ENCODE measurements at places on chromosomes 4 and X.

DNA sequence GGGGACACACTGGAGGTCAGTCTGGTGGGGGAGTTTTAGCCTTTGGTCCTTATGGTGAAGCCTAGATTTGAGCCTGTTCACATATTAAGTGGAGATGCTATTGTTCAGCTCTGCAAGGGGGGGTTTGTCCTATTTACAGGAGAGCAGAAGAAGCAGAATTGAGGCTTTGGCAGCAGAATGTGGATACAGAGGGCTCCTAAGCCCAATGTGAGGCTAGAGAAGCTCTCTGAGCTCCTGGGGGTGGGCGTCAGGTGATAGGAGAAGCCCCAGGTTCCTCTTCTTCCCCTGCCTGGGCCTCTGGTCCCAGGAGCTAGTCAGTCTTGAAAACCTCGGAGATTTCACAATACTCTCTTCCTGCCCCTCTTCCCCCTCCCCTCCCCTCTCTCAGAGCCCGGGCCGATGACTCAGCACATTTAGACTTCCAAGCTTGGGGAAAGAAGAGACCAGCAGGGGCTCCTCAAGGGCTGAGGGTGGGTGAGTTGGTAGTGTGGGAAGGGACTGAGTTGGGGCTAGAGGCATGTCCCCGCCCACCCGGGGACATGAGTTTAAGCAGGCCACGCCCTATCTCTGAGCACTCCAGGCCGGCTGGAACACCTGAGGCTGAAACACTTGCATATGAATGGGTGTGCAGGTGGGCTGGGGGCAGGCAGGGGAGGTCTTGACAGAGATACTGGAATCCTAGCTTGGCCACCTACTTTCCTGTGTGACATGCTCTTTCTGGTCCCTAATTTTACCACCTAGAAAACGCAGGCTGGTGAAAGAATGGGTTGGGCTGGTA is 3.4 kb downstream of the TFE3 start:
- DNase-seq = peak; percentile 18

DNA sequence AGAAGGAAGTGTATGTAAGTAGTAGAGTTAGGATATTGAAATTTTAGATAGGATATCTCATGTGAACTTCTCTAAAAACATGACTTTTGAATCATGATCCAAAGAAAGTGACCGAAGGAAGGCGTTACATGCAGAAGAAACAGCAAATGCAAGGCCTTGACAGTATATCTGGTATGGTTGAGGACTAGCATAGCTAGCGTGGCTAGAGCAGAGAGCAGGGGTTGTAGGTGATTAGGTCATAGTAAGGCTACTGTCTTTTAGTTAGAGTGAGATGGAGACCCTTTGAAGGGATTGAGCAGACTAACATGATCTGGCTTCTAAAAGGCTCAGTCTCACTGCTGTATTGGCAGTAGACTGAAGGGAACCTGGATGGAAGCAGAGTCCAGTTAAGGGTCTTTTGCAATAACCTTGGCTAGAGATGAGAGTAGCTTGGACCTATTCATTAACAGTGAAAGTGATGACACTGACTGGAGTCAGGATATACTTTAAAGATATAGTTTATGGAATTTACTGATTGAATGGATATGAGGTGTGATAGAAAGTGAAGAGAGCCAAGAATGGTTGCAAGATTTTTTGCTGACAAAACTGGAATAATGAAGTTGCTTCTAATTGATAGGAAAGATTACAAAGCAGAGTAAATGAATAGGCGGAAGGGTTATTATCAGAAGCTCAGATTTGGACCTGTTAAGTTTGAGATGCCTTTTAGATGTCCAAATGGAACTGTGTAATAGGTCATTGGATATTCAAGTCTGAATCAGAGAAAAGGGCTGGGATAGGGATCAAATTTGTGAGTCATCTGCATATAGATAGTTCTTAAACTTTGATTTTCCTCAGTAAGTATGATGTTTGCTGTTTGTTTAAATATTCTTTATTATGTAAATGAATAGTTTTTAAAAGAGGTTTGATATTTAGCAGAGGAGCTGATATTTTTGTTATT is 59.8 kb downstream of the MRPL1 start:
- no peak for DNase-seq

DNA sequence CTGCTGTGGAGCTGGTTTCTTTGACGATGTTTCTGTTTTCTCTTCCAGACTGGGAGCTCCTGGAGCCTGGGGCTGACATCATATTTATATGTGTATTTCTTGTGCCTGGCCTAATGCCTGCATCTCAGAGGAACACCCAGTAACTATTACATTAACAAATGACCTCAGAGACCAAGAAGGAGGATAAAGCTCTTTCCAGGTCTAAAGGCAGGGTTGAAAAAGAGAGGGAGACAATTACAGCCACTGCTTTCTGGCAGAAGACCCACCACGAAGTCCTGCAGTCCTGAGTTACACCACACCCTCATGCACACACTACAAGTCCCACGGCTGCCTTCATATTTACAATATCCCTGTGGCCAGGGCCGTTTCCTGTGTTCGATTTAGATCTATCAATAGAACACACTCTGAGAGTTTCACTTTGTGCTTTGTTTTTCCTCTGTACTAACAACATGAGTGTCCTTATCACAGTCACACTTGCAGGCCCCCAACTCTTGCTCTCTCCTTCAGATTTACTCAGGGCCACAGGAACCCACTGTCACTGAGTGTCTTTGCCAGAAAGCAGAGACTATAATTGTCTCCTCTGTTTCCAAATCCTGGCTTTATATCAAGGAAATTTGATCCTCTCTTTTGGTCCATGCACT is 535.5 kb downstream of the MID1IP1 start:
- DNase-seq = no peak

- no peak for DNase-seq
Observed at GRCh38 chr4:136150046-136150445, 1382.2 kb downstream of the PCDH18 start.

DNA sequence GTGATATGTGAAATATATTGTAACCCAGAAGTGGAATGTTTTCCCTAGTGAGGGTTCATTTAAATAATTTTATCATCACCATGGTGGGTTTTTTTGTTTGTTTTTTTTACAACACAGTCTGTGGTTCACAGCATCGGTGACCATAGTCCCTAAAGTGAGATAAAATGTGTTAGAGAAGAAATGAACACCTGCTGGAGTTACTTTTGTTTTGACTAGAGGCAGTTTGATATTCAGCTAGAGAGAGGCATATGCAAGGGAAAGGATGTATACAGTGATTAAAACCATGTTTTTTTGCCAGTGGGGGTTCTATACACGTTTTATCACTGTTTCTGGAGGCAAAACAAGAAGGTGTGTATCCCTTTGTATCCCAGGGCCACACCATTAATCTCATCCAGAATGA is 541.5 kb downstream of the PCDH7 start:
- DNase-seq = no peak

DNA sequence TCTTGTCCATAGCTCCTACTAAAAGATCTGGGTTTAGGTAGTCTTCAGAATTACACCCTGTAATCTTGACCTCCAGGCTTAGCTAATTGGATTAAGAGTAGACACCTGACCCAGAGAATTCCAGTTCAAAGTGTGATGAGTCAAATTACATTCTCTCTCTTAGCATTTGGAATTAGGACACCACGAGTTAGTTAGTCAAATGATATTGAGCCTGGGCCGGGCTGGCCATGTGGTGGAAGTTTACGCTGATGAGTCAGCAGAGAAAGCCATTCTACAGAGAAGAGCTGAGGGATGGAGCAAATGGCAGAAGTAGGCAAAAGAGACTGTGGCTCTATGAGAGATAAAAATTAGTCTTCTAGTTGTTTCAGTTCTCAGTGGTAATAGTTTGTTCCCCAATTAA is 31.1 kb downstream of the CEP44 start:
- no peak for DNase-seq

DNA sequence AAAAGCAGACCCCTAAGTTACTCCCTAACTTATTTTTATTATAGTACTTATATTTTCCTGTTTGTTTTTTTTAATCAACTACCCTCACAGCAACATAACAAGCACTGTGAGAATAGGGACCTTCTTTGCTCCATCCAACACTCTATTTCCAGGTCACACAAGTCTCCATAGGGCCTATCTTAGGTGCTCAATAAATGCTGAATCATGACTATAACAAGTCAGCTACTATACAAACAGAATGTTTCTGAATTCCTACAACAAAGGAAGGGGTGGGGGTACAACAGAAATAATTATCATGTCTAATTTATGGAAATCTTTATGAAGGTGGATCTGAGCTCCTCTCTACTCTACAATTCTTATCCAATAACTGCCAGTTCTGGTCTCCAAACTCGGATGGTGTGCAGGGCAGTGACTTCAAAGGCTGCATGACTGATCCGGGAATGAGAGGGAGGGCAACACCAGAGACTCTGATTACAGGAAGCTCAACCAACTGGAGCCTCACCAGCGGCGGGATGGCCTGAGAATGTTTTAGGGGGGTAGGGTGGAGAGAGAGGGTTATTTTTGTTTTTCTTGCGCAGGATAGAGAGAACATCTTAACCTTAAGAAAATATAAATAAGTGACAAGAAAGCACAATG is 71.1 kb downstream of the HADH start:
- DNase-seq = no peak

DNA sequence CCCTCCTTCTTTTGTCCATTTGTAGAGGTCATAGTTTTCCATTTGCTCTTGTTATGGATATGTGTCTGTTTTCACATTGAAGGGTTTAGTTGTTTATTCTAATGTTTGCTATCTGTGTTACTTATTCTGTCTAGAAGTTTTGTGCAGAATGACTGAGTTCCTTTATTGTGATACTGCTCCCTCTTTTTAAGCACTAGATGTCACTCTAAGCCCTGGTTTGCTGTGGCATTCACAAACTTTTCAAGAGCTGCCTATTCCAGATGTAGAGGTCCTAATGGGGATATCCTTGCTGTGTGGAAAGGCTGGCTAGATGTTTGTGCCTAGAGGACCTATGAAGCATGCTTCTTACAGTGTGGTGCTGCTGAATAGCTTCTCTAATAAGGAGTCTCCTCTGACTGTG is 338.6 kb downstream of the SPIN4 start:
- no peak for DNase-seq

DNA sequence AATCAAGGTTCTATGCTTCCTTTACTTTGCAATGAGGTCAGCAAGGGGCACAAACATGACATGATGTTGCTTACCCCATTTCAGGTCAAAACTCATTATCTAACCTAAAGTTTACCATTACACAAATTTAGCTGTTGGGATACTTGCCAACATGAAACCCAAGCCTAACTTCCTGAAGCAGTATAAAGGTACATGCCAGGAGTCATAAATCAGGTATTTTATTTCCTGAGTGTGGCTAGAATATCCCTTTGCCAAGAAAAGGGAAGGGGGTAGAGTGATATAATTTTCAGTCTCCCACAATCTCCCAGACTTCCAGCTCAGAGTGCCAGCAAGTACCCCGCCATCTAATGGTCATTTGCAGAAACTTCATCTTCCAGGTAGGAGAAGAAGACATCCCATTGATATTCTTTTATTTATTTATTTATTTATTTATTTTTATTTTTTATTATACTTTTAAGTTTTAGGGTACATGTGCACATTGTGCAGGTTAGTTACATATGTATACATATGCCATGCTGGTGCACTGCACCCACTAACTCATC is 136.6 kb downstream of the NEXMIF start:
- DNase-seq = no peak

- DNase-seq = no peak
Observed at GRCh38 chrX:19152762-19153161, 30.5 kb upstream of the ADGRG2 start.

- DNase-seq = no peak
Observed at GRCh38 chr4:38574559-38575333, 89.3 kb upstream of the KLF3 start.

GRCh38 chrX:106906361-106906760 is 3.2 kb upstream of the RIPPLY1 start:
- no peak for DNase-seq

GRCh38 chr4:25065932-25066590 is 35.3 kb upstream of the LGI2 start:
- DNase-seq = no peak

GRCh38 chr4:109029987-109030386 is 267.1 kb upstream of the ETNPPL start:
- no peak for DNase-seq

Measured in stimulated activated CD8-positive, alpha-beta memory T cell treated with anti-CD3 and anti-CD28 coated beads, Interleukin-4, amount 100 ng/mL, for 24 hours (primary cell).